ENCODE measurements at places on chromosomes 5 and 9.
A peak's percentile ranks its signal among the peaks of the same experiment; 100 is the strongest.

DNA sequence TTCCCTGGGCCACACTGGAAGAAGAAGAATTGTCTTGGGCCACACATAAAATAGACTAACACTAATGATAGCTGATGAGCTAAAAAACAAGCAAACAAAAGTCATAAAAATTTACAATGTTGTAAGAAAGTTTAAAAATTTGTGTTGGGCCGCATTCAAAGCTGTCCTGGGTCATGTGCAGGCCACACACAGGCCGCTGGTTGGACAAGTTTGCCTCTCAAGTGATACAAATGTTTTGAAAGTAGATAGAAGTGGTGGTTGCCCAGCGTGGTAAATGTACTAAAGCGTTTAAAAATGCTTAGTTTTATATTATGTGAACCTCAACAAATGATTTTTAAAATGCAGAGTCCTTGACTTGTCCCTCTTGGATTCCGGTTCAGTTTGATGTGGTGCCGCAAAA lies 94.9 kb upstream of the TBCA start:
- H3K36me3 ChIP-seq: no peaks in the 10 kb centered on the region
- no peak for DNase-seq
- H3K4me1 ChIP-seq: no peaks in the 10 kb centered on the region
- H3K27me3 ChIP-seq: no peaks in the 10 kb centered on the region
- H3K4me3 ChIP-seq: no peak overlapping the region
- H3K27ac ChIP-seq: no peak overlapping the region

DNA sequence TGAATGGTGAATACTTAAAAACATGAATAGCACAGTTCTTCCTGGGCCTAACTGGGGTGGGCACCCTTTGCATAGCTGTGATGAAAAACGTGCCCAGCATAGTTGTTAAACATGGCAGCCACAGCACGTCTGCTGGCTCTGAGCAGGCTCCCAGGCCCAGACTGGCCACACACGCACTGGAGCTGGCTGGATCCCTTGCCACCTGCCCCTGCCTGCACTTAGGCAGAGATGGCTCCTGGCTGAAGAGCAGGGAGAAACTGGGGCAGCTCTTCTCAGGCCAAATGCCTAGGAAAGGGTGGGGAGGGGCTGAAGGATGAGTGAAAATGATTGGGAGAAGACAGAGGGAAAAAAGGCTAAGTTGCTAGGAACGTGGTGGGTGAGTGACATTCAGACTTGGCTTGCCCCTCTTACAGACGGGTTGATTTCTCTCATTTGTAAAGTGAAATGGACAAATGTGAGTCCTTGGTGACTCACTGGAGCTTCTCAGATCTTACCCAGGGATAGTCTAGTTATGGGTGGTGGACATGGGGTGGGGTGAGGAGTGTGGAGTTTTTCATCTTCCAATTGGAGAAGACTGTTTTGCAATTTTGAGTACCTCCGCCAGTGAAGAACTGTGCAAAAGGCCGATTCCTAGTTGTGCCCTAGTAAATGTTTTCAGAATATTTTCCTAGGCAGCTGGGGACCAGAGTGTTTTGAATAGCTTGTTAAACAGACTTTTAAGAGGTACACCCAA lies 42.4 kb downstream of the TRIO start:
- peak overlapping the region; percentile 74 for H3K27ac ChIP-seq
- no peaks in the 10 kb centered on the region for H3K27me3 ChIP-seq
- H3K4me1 ChIP-seq: peaks cover 66% of the 10 kb centered on the region
- H3K4me3 ChIP-seq: no peak overlapping the region

DNA sequence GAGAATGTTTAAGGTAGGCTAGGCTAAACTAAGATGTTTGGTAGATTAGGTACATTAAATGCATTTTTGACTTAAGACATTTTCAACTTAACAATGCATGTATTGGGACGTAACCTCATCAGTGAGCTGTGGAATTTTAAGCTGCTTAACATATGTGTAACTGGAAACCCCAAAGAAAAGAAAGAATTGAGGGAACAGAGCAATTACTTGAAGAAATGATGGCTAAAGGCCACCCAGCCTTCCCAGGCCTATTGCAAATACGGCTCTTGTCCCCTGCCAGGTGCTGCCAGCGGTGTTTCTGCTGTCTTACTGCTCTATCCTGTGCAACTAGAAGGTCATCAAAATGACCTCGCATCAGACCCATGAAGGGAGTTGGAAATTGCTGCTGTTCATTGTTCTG lies 52.0 kb downstream of the RICTOR start:
- no peaks in the 10 kb centered on the region for H3K27me3 ChIP-seq
- peaks cover 13% of the 10 kb centered on the region for H3K36me3 ChIP-seq
- no peak overlapping the region for H3K27ac ChIP-seq
- DNase-seq: no peak
- no peaks in the 10 kb centered on the region for H3K4me1 ChIP-seq

- H3K4me3 ChIP-seq: no peak overlapping the region
- DNase-seq: no peak
- H3K27me3 ChIP-seq: no peaks in the 10 kb centered on the region
- peaks cover 6% of the 10 kb centered on the region for H3K36me3 ChIP-seq
These were observed 139.5 kb upstream of the RAPGEF1 start for GRCh38 chr9:131879181-131879910.

DNA sequence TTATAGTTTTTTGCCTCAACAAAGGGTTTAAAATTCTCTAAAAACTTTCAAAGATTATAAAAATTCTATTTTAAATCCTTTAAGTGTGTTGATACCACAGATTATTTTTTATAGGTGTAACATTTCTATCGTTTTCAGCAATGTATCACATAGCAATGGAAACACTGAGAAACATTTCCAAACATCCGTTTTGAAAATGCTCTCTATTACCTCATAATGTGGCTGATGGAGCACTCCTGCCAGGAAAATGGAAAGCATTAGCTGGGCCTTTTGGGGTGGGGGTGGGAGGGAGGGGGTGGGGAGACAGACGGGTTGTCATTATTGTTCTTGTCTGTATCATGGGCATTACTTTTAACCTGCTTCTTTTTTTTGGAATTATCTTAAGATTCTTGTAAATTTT lies 516.5 kb downstream of the ACTL7B start:
- no peaks in the 10 kb centered on the region for H3K4me1 ChIP-seq
- DNase-seq: no peak
- no peak overlapping the region for H3K4me3 ChIP-seq
- H3K27me3 ChIP-seq: no peaks in the 10 kb centered on the region
- H3K27ac ChIP-seq: no peak overlapping the region

- no peaks in the 10 kb centered on the region for H3K27me3 ChIP-seq
- no peak overlapping the region for H3K27ac ChIP-seq
- peaks cover 45% of the 10 kb centered on the region for H3K4me1 ChIP-seq
- DNase-seq: no peak
These were observed 308.8 kb upstream of the DMRT1 start for GRCh38 chr9:532707-533106.

DNA sequence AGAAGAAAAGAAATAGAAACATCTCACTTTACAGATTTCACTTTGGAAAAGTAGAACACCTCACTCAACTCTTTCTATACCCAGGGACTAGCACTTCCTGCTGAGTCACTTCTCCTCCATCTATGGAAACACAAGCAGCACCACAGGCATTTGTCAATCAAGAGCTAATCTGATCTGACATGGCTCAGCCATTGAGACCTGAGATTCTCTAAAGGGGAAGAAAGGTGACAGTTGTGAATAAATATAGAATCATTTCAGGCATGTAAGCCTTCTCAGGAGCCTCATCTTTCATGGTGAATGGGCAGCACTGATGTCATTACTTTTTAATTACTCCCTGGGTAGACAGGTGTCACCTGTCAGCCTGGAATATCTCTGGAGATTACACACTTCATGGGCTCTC lies 559.8 kb downstream of the HINT1 start:
- no peaks in the 10 kb centered on the region for H3K27me3 ChIP-seq
- H3K36me3 ChIP-seq: no peaks in the 10 kb centered on the region
- no peaks in the 10 kb centered on the region for H3K4me1 ChIP-seq
- H3K27ac ChIP-seq: no peak overlapping the region

GRCh38 chr5:138338411-138339090 lies 485 bp downstream of the FAM53C start:
- peaks cover 25% of the 10 kb centered on the region for H3K4me1 ChIP-seq
- H3K27ac ChIP-seq: peak overlapping the region; percentile 96
- no peak for DNase-seq
- H3K36me3 ChIP-seq: peaks cover 23% of the 10 kb centered on the region
- H3K4me3 ChIP-seq: peak overlapping the region; percentile 83
- H3K27me3 ChIP-seq: no peaks in the 10 kb centered on the region

- DNase-seq: no peak
- no peak overlapping the region for H3K4me3 ChIP-seq
- H3K27me3 ChIP-seq: no peaks in the 10 kb centered on the region
- no peak overlapping the region for H3K27ac ChIP-seq
These were observed 251.4 kb upstream of the TRIM32 start for GRCh38 chr9:116435706-116436105.

- no peaks in the 10 kb centered on the region for H3K36me3 ChIP-seq
- H3K27ac ChIP-seq: no peak overlapping the region
- no peaks in the 10 kb centered on the region for H3K4me1 ChIP-seq
These were observed 14.6 kb upstream of the ACOT12 start for GRCh38 chr5:81408496-81408895.

DNA sequence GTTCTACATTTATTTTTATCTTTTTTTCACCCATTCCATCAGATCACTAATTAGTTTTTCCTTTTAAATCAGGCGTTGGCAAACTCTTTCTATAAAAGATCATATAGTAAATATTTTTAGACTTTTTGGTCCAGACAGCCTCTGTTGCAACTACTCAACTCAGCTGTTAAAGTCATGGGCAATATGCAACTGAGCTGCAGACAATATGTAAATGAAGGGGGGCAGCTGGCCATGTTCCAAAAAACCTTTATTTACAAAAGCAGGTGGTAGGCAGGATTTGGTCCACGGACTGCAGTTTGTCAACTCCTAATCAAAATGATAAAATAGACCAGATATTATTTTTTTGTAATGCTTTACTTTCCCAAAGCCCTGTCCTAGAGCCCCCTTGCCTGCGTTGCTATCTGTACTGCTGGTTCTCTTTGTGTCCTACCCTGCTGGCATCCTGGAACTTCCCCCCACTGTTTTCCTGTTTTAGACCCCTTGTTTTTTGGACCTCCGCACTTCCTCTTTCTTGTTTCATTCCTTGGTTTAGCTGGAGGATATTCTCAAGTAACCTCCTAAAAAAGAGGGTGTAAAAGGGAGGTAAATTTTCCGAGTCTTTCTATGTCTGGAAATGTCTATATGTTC lies 24.7 kb upstream of the TNFSF8 start:
- no peak overlapping the region for H3K27ac ChIP-seq
- H3K4me1 ChIP-seq: peaks cover 13% of the 10 kb centered on the region
- H3K36me3 ChIP-seq: no peaks in the 10 kb centered on the region
- DNase-seq: no peak

GRCh38 chr5:29114331-29114768 lies 2076.0 kb upstream of the CDH9 start:
- H3K36me3 ChIP-seq: no peaks in the 10 kb centered on the region
- H3K4me3 ChIP-seq: no peak overlapping the region
- no peaks in the 10 kb centered on the region for H3K4me1 ChIP-seq

GRCh38 chr5:93407454-93407853 lies 173.6 kb downstream of the NR2F1-AS1 start:
- DNase-seq: no peak
- no peaks in the 10 kb centered on the region for H3K36me3 ChIP-seq
- no peak overlapping the region for H3K27ac ChIP-seq

DNA sequence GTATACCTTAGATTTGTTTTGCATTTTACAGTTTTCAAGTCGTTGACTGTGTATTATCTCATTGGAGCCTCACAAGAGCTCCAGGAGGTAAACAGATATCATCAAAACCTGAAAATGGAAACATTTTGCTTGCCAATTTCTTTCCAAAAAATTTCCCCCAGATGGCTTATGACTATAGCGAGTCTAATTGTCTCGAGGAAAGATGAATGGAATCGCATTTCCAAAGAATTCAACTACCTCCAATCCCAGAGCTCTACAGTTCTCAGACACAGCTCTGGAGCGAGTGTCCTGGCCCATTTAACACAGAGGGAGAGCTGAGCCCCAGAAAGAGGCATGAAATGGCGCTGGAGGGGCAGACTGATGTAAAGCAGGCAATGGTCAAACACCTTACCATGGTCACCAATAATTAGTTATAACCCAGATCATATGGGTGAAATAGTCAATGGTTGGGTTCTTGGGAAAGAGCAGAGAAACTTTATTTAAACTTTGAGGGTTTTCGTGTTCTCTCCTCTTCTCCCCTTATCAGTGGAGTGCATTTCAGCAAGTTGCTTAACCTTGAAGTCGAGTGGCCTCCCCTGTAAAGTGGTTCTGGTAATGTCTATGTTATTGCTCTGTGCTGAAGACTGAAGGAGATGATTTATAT lies 168.2 kb downstream of the ZDHHC21 start:
- DNase-seq: no peak
- H3K27ac ChIP-seq: no peak overlapping the region
- no peak overlapping the region for H3K4me3 ChIP-seq

GRCh38 chr5:112306956-112307355 lies 112.1 kb downstream of the EPB41L4A start:
- H3K27ac ChIP-seq: no peak overlapping the region
- DNase-seq: no peak
- H3K27me3 ChIP-seq: no peaks in the 10 kb centered on the region

All from suprapubic skin (tissue), 4 donors.